Hematopoietic multipotent progenitor cell treated with erythropoietin and hydrocortisone succinate and interleukin-3 and kit ligand, for 17 days (in vitro differentiated cells): ENCODE measurements at places on chromosomes 2 and 18.

DNA sequence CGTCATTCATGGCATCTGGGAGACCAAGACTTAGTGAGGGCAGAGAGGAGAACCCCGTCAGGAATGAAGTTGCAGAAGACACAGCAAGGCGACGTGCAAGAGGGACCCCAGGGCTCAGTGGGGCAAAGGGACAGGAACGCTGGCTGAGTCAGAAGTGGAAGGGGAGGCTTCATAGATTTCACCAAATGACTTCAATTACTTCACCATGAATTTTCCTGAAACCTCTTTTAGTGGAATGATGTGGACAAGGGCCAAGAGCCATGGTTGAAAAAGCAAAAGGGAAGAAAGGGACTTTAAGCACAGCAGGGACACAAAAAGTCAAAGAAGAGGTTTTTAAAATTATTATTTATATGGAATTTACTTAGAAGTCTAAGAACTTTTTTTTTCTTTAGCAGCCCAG, 141.6 kb upstream of the PID1 start:
- DNase-seq: no peak

DNA sequence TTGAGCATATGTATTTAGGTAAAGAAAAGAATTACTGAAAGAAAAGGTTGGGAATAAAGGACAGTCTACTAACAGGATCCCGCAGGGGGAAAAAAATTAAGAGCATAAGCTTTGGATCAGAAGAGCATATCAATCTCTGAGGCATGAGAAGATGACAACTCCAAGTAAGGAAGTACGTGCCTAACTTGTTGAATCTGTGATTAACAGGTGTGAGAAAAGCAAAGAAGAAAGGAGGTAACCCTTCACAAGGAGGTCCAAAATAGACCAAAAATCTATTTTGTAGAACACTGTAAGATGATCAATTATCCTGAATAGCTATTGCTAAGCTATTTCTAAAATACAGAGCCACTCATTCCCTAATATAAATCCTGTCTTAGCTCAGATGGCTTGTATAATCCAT, 32.8 kb downstream of the TRIP12 start:
- DNase-seq: no peak

GRCh38 chr18:57984490-57985115, 59.4 kb upstream of the NEDD4L start:
- no peak for DNase-seq

DNA sequence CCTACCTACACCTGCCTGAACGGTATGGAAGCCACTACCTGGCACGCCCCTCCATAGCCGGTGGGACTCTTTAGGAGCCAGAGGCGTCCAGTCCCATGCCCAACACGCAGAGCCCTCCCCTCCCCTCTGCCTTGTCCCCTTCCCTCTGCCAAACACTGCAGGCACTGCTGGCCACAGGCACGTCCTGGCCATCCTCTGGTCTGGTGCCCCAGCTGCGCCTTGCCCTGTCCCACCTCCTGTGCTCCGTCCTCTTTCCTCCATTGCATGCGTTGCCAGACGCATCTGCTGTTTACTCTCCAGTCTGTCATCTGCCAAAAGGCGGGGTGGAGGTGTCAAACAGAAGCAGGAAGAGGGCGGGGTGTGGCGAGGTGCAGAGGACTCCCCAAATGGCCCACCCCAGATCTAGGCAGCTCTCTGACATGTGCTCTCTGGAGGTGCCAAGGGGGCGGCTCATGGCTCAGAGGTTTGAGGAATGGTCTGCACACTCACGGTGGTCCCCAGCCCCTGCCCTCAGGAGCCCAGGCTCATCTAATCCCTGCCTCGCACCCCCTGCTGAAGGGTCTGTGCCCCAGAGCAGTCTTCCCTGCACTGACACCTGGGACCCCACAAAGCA, 45.1 kb downstream of the HS6ST1 start:
- no peak for DNase-seq

GRCh38 chr2:100042562-100042961, 99.8 kb downstream of the AFF3 start:
- no peak for DNase-seq
